GDM1 (cell line): ENCODE measurements at places on chromosomes 1 and 21.

- DNase-seq: peak; percentile 56
These were observed 100.9 kb downstream of the TSEN15 start for GRCh38 chr1:184152434-184152898.

DNA sequence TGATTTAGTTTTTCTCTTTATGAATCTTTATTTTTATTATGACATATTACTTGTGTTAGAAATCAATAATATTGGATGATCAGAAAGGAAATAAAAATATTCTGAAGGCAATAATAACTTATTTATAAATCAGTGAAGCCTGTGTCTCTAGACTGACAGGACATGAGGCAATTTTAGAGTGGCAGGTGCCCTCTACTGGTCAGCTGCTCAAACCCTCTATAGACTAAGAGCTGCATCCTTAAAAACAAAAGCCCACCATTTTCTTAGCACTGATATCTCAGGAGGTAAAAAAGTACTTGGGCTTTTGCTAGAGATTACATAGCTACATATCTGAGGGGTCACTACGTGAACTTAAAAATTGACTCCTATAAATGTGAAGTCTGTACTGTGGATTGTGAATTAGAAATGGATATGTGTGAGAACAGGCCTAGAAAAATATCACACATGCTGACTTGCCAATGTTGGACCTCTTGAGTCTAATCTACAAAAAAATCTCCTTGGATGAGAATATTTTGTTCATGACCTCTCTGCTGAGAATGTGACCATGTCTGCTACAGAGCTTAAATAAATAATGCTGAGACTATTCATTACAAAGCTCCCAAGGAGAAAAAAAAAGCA, 597.9 kb upstream of the ADAMTS5 start:
- DNase-seq: no peak

DNA sequence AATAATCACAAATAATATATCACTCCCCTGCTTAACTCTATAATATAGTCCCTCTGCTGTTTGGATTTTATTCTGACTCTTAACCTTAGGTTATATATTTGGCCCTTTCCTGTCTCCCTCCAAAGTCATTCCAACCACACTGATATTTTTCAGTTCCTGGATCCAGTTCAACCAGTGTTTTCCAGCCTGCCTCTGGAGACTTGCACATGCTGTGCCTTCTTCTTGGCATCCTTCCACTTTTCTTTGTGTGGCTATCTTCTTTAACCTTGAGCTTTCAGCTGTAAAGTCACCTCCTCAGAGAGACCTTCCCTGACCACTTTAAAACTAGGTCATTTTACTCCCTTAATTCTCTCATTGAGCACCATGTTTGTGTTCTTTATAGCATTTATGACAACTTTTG, 19.4 kb downstream of the CERS2 start:
- no peak for DNase-seq

DNA sequence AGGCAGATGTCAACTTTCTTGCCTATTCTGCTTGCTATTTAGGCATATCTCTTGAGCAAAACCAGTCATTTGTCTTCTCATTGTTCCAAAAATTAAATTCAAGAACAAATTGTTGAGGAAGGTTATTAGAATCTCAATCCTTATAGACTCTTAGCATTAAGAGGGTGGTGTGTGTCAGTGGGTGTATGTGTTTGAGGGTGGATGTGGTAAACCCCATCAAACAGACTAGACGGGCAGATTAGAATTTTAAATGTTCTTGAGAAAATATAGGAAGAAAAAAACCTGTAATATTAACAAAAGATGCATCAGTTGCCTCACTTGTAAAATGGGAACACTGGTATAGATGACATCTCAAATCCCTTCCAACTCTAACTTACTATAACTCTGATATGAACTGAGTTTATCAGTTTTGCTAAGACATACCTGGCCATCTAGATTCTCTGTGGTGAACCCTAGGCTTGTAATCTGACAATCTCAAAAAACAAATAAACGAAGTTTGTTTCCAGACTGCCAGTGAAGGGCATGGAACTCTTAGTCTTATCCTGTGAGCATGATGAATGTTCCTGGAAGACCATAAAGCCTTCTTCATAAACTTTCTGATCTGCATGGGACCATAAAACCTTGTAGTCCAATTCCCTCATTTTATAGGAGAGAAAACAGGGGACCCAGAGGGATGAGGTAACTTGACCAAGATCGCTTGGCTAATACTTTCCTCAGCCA, 176.3 kb upstream of the SGIP1 start:
- DNase-seq: no peak

DNA sequence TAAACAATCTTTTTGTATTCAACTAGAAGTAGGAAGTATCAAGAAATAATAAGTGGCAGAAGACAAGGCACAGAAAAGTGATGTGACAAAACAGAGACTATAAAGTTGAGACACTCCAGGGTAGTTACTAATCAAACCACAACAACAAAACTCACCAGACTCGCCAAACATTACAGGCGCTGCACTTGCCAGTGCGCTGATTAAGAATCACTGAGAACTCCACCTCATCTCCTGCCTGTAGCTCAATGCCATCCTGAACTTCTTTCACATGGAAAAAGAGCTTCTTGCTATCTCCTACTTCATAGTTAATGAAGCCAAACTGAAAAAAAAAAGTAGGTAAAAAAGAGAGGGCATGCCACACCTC, 2.8 kb upstream of the NRAS start:
- no peak for DNase-seq

DNA sequence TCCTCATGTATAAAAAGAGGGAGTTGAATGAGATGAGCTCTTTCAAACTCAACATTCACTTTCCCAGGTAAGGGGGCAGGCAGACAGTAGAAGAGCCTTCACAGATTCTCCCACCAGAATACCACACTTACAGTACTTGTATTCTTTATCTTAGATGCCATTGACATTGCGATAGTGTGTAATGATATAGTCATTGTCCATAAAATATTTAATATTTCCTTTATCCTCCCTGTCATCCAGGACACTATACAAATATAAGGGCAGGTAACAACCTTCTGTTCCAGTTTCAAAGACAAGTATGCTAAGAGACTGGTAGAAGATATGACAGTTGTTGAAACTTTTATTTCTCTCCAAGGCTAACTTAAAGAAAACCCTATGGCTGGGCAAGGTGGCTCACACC, 56.5 kb upstream of the MTF2 start:
- DNase-seq: no peak

DNA sequence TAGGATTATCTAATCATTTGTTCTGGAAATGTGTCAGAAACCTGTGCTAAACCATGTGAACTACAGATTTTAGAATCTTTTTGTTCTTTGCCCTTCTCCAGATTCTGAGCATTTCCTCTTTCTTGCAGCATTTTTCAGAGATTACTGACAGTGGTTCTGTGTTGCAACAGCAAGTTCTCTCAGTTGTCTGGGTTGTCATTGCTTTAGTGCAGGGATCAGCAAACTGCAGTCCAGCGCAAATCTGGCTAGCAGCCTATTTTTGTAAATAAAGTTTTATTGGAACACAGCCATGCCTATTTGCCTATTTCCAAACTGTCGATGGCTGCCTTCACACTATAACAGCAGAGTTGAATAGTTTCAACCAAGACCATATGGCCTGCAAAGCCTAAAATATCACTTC, 66.3 kb upstream of the LRRC8D start:
- DNase-seq: no peak

DNA sequence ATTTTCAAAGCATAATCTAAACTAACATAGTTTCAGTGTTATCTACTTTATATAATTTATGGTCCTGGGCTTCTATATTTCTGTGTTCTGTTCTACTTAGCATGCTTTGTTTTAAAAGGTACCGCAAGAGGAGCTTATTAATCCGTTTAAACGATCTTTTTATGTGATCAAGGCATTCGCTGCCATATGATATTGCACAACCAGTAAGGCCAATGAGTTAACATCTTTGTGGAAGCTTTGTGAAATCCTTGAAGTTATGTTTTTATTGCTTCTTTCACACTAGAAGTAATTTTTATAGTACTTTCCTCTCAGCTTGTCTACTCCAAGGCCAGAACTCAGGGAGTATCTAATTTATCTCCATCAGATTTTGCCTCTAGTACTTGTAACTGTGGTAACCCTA, 8.9 kb downstream of the LRRC8C start:
- DNase-seq: no peak

- DNase-seq: no peak
These were observed 30.0 kb downstream of the TBX15 start for GRCh38 chr1:118958140-118958539.

DNA sequence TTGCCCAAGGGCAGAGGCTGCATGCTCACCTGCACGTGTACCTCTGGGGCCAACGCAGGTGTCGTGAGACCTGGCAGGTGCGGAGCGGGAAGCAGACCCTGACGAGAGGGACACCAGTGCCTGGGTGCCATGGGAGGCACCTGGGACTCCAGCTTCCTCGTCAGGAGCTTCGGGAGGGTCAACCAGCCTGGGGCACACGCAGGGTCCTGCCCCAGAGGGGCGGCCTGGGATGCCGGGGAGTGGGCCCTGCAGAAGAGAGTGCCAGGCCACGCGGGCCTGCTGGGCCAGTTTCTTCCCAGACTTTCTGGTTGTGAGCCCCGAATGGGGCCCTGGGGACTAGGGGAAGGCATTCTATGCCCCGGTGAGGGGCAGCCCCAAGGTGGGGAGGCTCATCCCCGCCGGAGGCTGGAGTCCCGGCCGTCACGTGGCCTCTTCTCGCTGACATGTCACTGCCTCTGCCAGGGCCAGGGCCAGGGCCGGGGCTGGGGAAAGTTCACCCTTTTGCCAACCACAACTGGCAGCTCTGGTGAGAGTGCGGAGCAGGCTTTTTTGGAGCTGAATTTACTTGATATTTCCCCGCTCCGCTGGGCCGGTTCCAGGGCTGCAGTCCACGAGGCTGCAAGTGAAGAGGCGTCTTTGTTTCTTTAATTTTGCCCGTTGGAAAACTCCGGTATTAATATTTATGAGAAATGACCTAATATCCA, 38.5 kb upstream of the ACTRT2 start:
- DNase-seq: no peak

GRCh38 chr21:43987509-43987908, 24.6 kb upstream of the TRAPPC10 start:
- DNase-seq: no peak

DNA sequence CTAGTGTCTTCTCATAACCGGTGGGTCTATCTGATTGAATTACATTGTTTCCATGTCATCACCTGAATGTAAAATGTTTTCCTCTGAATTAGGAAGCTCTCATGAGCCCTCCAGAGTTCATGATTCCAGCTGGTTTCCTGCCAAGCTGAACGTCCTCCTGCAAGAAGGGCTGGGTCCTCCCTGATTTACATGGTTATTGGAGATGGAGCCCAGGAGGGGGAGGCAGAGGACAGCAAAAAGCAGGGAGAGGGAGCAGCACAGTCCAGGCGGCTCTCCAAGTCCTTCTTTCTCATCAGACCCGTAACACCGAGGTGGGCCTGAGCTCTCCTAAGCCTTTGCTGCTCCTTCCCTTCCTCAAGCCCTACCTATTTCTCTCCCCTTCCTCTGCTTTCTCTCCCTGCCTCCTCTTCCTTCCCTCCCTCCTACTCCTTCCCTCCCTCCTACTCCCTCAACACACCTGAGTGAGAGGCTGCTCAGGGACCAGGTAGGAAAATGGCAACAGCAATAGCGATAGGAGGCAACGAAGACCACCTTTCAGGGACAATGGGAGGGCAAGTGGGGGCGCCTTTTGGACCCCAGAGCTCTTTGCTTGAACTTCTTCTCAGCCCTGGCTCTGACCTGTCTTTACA, 265.9 kb downstream of the PRDM2 start:
- DNase-seq: no peak

DNA sequence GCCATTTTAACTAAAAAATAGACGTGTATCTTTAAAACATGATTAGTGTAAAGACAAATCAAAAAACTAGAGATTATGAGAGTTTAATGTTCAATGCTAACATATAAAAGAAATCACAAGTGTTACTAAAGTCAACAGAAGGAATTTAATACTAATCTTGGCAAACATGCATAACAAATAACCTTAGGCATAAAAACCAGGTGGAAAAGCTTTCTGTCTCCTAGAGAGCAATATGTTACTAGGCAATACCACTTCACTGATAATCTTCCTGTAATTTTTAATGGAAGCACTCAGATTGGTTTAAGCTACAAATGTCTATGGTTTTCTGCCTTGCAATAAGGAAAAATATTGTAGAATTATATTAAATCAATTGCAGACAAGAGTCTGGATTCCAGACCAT, 121.9 kb downstream of the NME7 start:
- no peak for DNase-seq
